Memory B cell (primary cell): ENCODE measurements at places on chromosomes 13 and 19.
A peak's percentile ranks its signal among the peaks of the same experiment; 100 is the strongest.

GRCh38 chr13:113058988-113059850, 46.4 kb upstream of the F7 start:
- DNase-seq, result no peak

DNA sequence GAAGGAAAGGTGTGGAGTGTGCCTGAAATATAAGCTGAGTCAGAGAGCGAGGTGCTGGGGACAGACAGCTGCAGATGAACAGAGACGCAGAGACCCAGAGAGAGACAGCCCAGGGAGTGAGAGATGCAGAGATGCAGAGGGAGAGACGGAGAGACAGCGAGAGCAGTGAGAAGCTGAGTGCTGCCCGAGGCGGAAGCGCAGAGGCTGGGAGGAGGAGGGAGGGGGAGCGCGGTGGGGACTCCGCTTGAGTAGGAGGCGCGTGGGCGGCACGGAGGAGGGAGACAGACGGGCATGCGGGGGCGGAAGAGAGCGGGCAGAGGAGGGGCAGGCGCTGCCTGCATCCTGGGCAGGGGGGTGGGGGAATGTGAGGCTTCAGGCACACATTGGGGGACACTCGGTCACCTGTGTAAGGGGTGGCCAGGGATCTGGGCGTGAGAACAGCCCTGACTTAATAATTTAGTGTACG, 25.7 kb downstream of the SLC8A2 start:
- no peak for DNase-seq

GRCh38 chr19:947707-948539, 22.1 kb downstream of the ARID3A start:
- DNase-seq, result peak; percentile 85

- no peak for DNase-seq
These were observed 10.1 kb downstream of the BCL3 start for GRCh38 chr19:44758596-44758995.

DNA sequence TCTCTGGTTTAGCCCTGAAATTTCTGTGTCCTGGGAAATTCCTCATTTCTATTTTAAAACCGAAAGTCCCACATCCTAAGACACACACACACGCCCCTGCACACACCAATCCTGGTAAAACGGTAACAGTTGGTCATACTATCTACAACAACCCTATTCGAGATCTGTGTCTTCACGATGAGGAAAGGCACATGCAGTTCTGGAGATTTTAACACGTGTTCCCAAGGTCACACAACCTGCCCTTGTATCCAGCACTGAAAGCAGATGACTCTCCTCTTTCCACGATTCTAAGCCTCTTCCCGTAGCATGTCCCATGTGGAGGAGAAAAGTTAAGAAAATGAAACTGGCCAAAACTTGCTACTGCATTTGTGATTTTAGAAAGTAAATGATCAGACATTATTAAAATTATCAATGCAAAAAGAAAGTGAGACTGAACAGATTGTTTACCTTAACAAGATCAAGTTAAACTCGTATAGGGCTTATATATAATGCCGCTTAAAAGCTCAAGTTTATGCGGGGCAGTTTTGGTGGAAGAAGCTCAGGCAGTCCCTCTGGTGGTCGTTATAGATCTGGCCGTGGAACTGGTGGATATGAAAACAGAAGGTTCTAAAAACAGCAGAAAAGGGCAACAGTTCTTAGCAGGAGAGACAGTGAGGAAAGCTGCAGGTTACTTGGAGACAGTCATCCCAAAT, 32.7 kb downstream of the VSTM1 start:
- DNase-seq, result no peak

GRCh38 chr13:44237276-44237767, 136.3 kb upstream of the SERP2 start:
- no peak for DNase-seq

DNA sequence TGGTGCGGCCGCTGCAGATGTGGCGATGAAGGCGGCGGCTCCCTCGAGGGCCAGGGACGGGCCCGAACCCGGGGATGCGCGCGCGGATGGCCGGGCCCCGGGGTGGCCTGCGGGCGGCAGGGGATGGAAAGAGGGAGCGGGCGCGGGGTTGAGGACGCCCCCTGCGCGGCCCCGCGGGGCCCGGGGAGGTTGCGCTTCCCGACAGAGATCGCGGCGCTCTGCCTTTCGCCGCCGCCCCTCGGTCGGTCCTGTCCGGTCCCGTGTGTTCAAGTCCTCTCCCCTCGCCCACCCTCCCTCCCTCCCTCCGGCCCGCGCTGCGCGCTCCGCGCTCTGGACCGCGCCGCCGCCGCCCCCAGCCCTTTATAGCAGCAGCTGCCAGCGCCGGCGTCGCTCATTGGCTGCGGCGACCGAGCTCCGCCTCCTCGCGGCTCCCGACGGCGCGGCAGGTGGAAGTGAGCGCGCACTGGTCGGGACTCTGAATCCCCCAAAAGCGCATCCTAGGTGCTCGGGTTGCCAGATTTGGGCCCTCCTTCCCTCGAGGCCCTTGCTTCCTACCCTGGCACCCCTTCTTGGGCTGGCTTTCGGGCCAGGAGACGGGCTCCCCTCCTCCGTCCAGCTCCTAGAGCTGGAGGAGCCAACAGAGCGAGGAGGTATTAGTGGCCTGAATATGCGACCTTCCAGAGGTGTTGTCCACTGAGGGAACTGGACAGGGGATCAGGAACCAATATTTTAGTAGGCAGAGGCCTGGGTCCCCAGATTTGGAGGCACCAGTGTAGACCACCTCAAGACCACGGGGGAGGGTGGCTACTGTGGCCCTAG, at the start of gene ELAVL3:
TSS of gene ELAVL3 (minus strand) at position 332 of the 819 bp plus-strand sequence. CDS start 438 bp downstream, outside the sequence.
- DNase-seq, result no peak

DNA sequence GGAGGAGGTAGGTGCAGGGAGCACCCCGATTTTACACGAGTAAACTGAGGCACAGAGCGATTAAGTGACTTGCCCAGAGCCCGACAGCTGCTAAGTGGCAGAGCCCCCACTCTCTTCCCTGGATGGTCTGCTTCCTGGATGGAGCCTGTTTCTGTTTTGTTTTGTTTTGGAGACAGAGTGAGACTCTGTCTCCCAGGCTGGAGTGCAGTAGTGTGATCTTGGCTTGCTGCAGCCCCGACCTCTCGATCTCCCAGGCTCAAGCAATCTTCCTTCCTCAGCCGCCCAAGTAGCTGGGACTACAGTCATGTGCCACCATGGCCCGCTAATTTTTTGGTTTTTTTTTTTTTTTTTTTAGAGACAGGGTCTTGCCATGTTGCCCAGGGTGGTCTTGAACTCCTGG, 17.3 kb downstream of the BICRA start:
- no peak for DNase-seq

DNA sequence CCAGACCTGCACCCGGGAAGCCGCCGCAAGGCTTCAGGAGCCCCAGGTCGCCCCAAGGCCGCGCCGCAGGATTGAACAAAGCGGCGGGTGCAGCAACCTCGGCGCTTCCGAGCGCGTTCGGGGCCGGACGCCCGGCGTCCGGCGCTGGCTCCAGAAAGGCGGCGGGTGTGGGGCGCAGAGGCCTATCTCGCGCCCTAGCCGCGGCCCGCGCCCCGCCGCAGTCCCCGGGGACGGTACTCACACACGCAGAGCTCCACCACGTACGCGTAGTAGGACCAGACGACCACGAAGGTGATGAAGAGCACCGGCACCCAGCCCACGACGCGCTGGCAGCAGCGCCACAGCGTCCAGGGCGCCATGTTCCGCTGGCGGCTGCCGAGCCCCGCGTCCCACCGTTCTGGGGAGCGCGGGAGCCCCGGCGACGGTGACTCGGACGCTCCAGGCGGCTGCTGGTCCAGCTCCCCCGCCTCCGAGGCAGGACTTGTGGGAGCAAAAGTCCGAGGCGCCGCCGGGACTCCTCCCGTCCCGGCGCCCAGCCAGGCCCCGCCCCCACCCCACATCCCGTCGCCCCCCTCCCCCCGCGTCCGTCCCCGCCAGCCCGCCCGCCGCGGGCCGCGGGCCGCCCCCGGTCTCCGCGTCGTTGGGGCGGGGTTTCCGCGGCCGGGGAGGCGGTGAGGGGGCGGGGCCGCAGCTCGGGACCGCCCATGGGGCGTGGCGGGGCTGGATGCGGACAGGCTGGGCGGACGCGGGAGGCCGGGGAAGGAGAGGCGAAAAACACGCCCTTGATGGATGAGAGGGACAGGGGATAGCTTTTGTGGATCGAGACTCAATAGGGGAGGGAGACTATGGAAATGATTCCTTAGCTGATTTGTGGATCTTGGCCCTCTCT, at the start of gene ZDHHC20:
TSS of gene ZDHHC20 (minus strand) at position 491 of the 889 bp plus-strand sequence. CDS start at position 359, 132 bp downstream.
- peak; percentile 94 for DNase-seq

- no peak for DNase-seq
These were observed 15.8 kb downstream of the ARHGAP33 start for GRCh38 chr19:35790981-35791813.

DNA sequence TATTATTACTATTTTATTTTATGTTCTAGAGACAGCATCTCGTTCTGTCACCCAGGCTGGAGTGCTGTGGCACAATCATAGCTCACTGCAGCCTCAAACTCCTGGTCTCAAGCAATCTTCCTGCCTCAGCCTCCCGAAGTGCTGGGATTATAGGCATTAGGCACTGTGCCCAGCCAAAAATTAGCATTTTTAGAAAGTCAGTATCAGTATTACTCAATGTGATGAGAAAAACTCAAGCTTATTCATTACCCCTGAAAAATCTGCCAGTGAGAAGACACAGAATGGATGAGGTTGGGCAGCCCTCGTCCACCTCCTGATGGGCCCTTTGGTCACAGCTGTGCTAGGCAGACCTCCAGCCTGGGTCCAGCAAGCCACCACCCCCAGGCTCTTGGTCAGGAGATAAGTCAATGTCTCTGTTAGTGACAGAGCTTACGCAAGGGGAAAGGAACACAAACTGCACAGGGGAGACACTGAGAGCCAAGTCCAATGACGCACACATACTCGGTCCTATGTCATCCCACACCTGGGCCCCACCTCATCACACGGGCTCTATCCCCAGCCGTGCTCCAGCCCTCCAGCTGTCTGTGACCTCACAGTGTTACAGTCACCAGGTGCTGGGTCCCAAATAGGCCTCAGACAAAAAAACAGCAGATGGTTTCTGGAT, 19.8 kb downstream of the PEPD start:
- no peak for DNase-seq

- no peak for DNase-seq
These were observed 10.0 kb upstream of the IGFL3 start for GRCh38 chr19:46134527-46134926.

GRCh38 chr13:82370316-82370715, 1512.0 kb downstream of the SLITRK1 start:
- DNase-seq, result no peak
